Ascending aorta (tissue), 2 donors: ENCODE measurements at places on chromosomes 5 and 9. TPM values are rescaled to one million over a fixed set of nuclear protein-coding genes. Genes with fewer than 3 reads are reported as not detected.

DNA sequence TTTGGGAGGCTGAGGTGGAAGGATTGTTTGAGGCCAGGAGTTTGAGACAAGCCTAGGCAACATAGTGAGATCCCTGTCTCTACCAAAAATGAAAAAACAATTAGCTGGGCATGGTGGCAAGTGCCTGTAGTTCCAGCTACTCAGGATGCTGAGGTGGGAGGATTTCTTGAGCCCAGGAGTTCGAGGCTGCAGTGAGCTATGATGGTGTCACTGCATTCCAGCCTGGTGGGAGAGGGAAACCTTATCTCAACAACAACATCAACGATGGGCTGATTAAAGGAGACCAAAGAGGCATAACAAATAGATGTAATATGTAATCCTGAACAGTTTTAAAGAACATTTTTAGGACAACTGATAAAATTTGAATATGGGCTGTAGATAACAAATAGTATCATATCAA is 34.2 kb upstream of the PANK3 start:
- no peaks in the 10 kb centered on the region for H3K4me1 ChIP-seq
- H3K27ac ChIP-seq: no peak overlapping the region
- no peaks in the 10 kb centered on the region for H3K27me3 ChIP-seq
- H3K36me3 ChIP-seq: no peaks in the 10 kb centered on the region
- no peak for DNase-seq
- no peak overlapping the region for H3K4me3 ChIP-seq

DNA sequence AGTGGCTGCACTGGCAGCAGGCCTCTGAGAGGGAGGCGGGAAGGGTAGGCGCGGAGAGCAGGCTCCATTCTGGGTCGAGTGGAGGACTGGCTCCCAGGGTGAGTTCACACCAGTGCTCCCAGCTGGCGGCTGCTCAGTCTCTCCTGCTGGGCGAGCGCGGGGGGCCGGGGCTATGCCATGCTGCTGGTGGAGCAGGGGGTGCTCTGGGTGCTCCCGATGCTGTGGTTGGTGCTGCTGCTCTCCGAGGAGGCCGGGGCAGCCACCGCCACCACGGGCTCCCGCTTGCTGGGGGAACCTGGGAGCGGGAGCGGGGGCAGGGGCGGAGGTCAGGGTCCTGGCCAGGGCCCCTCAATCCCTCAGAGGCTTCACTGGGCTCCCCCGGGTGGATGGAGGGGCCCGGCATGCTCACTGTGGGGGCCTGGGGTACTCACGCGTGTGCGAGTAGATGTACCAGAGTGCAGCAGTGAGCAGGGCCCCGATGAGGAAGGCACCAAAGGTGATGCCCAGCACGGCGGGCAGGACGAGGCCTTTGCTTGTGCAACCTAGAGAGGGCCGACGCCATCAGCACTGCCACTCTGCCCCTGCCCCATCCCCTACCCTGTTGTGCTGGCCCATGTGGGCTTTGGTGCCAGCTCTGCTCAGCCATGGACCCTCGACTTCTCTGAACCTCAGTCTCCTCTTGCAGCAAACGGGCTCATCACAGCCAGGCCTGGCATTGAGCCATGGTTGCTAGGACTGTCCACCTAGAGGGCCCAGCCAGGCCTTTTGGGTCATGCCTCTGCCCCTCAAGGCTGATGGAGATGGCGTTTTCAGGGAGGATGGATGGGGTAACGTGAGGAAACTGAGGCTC is 13.1 kb downstream of the FPGS start:
- DNase-seq: no peak
- H3K36me3 ChIP-seq: peaks cover 100% of the 10 kb centered on the region
- H3K27ac ChIP-seq: no peak overlapping the region
- H3K27me3 ChIP-seq: no peaks in the 10 kb centered on the region
- no peaks in the 10 kb centered on the region for H3K4me1 ChIP-seq
- H3K4me3 ChIP-seq: no peak overlapping the region

DNA sequence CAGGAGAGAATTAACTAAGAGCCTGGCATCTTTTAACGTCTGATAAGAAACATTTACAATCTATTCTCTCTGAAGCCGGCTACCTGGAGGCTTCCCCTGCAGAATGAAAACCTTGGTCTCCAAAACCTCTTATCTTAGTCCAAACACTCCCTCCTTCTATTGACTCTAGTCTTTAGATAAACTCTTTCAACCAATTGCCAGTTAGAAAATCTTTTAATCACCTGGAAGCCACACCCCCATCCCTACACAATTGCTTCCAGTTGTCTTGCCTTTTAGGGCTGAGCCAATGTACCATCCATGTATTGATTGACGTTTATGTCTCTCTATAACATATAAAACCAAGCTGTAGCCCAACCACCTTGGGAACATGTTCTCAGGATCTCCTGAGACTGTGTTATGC is 1343.1 kb upstream of the C9orf72 start:
- no peaks in the 10 kb centered on the region for H3K36me3 ChIP-seq
- no peaks in the 10 kb centered on the region for H3K27me3 ChIP-seq
- H3K4me3 ChIP-seq: no peak overlapping the region
- DNase-seq: no peak
- H3K4me1 ChIP-seq: no peaks in the 10 kb centered on the region
- no peak overlapping the region for H3K27ac ChIP-seq

DNA sequence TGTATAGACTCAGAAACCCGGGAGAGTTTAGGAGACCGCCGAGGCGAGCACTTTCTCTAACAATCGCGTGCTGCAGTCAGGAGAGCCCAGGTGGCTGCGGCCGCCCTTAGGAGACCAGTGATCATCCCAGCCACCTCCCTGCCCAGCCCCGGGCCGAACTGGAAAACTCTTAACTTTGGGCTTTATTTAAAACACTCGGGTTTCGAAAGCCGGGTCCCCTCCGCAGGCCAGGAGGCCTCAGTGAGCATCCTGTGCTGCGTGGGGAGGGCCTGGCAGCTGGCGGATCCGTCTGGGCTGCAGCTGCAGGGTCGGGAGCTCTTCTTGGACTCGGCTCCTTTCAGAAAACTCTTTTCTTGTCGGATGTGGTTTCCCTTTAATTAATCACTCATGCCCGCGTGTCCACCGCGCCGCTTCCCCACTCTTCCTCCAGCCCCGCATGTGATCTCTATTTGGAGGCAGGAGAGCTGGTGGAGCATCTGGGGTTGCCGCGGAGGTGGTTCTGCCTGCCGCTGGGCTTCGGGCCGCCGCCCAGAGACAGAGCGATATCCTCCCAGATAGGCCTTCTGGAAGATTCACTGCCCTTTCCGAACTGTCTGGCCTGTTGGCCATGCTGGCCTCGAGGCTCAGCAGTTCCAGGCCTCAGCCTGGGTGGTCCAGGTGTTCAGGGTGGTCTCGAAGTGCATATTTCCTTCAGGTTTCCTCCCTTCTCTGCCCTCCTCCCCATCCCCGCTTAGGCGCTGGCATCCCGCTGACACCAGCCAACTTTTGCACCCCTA is 59.5 kb downstream of the TMEM174 start:
- no peak overlapping the region for H3K4me3 ChIP-seq
- no peak for DNase-seq
- no peaks in the 10 kb centered on the region for H3K4me1 ChIP-seq
- no peaks in the 10 kb centered on the region for H3K36me3 ChIP-seq

GRCh38 chr5:124860291-124860655 is 113.8 kb upstream of the ZNF608 start:
- H3K27me3 ChIP-seq: no peaks in the 10 kb centered on the region
- DNase-seq: no peak

Gene CKMT2
- 0.43 TPM for total RNA-seq
